Activated B cell treated with CpG ODN at 0.5 μM for 24 hours (primary cell): ENCODE measurements at places on chromosomes 5 and 9. TPM values are rescaled to one million over a fixed set of nuclear protein-coding genes. Genes with fewer than 3 reads are reported as not detected.

The DND1 gene
- 2.6 and 3.4 TPM in 2 replicates for total RNA-seq

The CDC25C gene
- total RNA-seq: 0.42 TPM in 1 of 2 replicates, not detected in the other

The FOXI1 gene
- total RNA-seq: not detected in 2 replicates

The F2R gene
- 0.18 and 0.20 TPM in 2 replicates for total RNA-seq

The CCNB1 gene
- 10.6 and 12.7 TPM in 2 replicates for total RNA-seq

The PTPA gene
- 65.5 and 67.2 TPM in 2 replicates for total RNA-seq

The FOXD4L5 gene
- total RNA-seq: 0.49 and 0.75 TPM in 2 replicates

The FCN2 gene
- total RNA-seq: not detected in 2 replicates

The ANKRD31 gene
- 0.13 and 0.15 TPM in 2 replicates for total RNA-seq

The HRCT1 gene
- total RNA-seq: not detected in 2 replicates

The SOX30 gene
- total RNA-seq: 0.37 and 0.47 TPM in 2 replicates

The NKD2 gene
- 0.16 and 1.1 TPM in 2 replicates for total RNA-seq

The POLR3G gene
- 2.9 and 3.1 TPM in 2 replicates for total RNA-seq

The SH3PXD2B gene
- 0.02 TPM in 1 of 2 replicates, not detected in the other for total RNA-seq

The DDX4 gene
- not detected in 2 replicates for total RNA-seq

The SLC6A7 gene
- total RNA-seq: not detected in 2 replicates

DNA sequence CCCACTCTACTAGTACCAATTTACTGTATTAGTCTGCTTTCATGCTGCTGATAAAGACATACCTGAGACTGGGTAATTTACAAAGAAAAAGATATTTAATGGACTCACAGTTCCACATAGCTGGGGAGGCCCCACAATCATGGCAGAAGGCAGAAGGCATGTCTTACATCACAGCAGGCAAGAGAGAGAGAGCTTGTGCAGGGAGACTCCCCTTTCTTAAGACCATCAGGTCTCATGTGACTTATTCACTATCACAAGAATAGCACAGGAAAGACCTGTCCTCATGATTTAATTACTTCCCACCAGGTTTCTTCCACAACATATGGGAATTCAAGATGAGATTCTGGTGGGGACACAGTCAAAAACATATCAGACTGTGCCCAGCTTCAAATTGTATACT lies 11.5 kb downstream of the UGT3A1 start:
- DNase-seq: no peak

DNA sequence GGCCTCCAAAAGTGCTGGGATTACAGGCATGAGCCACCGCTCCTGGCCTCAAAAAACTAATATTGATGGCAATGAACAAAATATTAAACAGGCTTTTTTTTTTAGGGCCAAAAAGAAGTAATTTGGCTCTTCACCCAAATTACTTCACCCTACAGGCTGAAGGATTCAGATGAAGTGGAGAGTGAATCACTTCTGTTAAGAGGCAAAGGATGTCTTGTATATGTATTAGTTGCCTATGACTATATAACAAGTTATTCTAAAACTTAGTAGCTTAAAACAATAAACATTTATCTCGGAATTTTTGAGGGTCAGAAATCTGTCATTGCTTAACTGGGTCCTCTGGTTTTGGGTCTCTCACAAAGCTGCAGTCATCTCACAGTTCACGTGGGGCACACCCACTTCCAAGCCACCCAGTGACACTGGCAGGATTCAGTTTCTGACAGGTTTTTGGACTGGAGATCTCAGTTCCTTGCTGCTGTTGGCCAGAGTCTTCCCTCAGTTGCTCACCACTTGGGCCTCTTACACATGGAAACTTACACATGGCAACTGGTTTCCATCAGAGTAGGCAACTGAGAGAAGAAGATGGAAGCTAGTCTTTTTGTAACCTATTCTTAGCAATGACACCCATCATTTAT lies 66.7 kb downstream of the IQGAP2 start:
- no peak for DNase-seq

DNA sequence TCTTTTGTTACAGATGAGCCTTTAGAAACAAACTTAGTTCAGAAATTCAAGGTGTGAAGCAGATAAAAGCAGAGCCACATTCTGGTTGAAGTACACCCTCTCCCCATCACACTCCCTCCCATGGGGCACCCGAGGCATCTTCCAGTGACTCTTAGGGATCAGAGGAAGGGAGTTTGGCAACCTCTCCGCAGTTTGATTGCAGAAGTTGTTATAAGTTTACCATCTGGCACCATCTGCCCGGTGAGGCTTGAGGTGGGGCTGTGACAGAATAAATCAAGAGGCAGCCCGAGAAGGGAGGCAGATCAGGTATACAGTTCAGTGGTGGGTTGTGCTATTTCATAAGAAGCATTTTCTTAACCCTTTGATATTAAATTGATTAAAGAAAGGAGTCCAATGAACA lies 458.6 kb upstream of the CLINT1 start:
- DNase-seq: no peak

GRCh38 chr9:109537288-109537687 lies 39.2 kb upstream of the PTPN3 start:
- DNase-seq: no peak

GRCh38 chr5:143772621-143773020 lies 39.3 kb upstream of the HMHB1 start:
- DNase-seq: no peak

- DNase-seq: no peak
Measured at GRCh38 chr9:121204121-121204520, 2.5 kb upstream of the RAB14 start.

GRCh38 chr9:36991516-36992134 lies 42.4 kb downstream of the PAX5 start:
- no peak for DNase-seq

- no peak for DNase-seq
Measured at GRCh38 chr9:82332018-82332773, 343.6 kb downstream of the SPATA31D1 start.

GRCh38 chr9:89394412-89394811 lies 76.1 kb downstream of the SECISBP2 start:
- no peak for DNase-seq

DNA sequence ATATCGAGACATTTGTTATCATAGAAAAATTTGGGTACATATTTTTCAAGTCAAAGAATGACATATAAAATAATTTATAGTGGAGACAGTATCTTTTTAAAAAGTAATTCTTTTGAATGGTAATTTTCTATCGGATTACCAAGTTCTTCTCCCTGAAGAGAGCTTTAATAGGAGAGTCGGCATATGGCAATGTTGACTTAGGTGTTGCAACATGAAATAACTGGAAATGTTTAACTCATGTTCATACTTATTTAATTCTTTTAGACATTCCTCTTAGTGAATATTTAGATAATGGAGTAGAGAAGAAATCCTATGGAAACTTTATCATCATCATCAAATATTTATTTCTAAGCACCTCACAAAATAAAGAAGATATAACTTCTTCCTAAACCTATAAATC lies 118.2 kb upstream of the CTNND2 start:
- DNase-seq: no peak

DNA sequence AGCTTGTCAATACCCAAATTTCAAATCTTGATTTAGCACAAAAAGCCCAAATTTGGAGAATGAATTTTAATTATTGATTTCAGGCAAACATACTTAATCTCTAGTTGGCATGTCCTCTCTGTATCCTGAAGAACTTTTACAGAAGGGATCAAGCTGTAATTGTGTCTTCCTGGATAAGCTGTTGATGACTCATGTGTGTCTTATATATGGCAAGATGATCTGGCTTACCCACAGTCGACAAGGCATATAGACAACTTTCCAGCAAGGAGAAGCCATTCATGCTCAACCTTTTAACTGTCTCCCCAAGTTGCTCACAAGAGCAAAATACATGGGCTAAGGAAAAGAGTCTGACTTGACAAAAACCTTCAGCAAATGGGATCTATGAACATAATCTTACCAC lies 112.5 kb upstream of the SLCO6A1 start:
- DNase-seq: no peak

DNA sequence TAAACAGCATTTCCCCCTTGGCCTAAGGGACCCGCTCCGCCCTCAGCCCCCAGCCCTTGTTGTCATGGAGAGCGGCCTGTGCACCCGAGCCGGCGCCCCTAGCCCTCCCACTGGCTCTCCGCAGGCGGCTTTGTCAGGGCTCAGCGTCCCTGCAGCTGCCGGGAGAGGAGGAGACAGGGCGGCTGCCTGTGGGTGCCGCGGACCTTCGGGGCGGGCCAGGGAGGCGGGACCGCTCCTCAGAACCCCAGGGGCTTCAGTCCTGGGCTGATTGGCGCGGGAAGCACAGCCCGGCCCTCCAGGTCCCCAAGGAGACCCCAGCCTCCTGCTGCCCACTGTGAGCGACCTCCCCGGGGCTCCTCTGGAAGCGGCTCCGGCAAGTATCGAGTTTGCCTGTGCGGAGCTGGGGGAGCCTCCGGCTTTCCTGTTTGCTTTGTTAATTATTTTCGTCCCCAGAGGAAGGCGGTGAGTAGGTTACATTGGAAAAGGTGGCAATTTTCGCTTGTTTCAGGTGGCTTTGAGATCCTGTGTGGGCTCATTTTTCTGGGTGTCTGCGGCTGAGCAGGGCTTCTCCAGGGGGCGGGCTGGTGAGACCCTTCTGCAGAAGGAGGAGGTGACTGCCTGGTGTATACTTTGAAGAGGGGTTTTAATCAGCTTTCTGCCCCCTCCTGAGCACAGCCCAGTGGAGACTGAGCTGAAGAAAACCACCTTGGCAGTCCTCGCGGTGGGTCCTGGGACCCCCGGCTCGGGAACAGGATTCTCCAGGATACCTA lies at the start of gene FGD3:
TSS of gene FGD3 (plus strand) at position 256 of the 770 bp plus-strand sequence. CDS start 28,734 bp downstream, outside the sequence.
- no peak for DNase-seq

DNA sequence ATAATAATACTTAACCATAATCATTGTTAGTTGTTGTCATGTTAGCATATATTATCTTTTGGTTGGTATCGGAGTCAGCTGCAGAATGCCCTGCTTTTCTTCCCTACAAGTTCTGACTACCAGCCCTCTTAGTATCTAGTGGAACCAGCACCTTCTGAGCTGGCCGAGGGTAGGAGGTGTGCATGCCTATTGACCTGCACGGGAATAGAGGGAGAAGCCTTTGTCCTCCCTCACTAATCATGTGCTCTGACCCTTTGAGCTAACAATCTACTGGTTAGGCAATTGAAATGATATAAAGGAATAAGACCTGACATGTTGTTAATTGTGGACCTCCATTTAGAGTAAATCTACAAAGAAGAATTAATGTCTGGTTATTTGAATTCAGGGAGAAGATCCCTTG lies 4.1 kb downstream of the PCSK5 start:
- no peak for DNase-seq

GRCh38 chr5:174665347-174665746 lies 59.0 kb upstream of the MSX2 start:
- no peak for DNase-seq

GRCh38 chr5:75055727-75056144 lies 3.4 kb upstream of the GCNT4 start:
- no peak for DNase-seq

GRCh38 chr5:72555871-72556270 lies 48.7 kb upstream of the ZNF366 start:
- DNase-seq: no peak

DNA sequence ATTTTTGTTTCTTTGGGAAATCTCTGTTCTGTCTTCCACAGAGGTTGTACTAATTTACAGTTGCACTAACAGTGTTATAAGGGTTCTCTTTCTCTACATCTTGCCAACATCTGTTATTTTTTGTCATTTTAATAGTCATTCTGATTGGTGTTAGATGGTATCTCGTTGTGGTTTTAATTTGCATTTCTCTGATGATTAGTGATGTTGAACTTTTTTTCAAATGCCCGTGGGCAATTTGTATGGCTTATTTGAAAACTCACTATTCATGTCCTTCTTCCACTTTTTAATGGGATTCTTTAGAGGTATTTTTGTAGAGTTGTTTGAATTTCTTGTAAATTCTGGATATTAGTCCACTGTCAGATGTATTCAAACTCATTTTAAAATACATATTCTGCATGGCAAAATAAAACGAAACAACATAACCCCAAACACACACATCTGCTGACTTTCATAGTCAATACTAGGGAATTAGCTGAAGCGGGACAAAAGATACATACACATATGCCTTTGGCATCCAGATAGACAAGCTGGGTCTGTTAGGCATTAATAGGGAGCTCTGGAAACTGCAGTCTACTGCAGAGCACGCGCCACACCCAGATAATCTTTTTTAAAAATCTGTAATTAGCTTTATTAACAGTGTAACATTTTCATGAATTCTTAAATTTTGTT lies 5.8 kb upstream of the SPATA31C2 start:
- no peak for DNase-seq

- no peak for DNase-seq
Measured at GRCh38 chr5:89946508-89946907, 463.0 kb downstream of the CETN3 start.

DNA sequence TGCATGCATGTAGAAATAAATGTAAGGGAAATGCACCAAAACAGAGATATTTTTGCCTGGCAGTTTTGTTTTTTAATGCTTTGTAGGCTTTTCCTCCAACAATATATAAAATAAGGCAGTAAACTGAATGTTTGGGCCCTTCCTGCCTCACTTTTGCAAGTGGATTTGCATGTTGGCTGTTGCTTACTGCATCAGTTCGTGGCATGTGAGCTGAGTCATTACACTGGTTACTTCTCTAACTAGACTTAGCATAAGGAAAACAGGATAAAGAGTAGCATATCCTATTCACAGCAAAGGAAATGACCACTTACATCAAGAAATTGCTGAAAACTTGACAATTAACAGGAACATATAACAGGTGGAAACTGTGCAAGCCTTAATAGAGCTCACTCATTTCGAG lies 113.4 kb downstream of the TLE1 start:
- no peak for DNase-seq

- DNase-seq: no peak
Measured at GRCh38 chr9:131019388-131020239, 10.6 kb downstream of the LAMC3 start.

DNA sequence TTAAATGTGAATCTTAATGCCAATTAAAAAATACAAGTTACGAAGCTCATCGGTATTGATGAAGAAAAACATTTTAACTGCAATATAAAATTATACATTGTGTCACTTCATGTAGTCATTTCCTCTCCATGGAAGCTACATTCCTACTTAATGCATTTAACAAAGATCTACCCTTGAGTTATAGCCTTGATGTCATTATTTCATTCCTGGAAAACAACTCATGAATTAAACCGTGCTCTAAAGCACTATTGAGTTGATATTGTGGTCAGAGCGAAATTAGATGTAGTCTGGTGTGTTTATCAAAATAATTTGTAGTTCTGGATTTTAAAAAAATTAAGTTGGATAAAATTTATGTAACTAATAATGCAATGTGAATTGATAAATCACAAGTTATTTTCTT lies 11.1 kb downstream of the C5orf47 start:
- DNase-seq: no peak

DNA sequence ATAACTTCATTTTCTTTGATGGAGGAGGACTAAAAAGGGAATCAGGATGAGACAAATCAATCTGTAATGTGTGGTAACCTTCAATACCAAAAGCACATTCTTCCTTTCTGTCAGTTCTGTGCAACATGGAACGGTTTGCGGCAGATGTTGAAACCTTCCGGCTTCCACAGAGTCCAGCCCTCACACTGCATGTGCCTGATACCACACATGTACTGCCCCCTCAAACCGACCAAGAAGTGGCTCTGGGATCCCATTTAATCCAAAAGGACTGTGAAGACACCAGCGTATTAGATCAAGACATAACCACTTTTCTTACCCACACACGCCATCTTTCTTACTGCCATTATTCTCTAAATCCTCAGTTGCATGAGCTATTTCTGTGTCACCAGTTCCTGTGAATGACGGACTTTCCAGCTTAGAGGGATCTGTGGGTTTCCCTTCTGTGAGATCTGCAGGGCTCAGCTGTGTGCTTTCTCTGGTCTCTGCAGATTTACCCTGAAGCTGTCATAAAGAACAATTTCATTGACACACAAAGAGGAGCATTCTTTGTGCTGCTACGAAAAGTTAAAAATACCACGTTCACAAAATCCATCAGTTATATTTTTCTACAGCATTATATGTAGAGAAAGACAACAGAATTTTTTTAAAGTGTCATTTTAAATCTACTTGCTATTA lies 25.8 kb downstream of the NSUN2 start:
- no peak for DNase-seq
